CD4-positive, alpha-beta T cell treated with Interleukin-21 for 1 hour (primary cell): ENCODE measurements at places on chromosomes 3 and 15.
A peak's percentile ranks its signal among the peaks of the same experiment; 100 is the strongest.

DNA sequence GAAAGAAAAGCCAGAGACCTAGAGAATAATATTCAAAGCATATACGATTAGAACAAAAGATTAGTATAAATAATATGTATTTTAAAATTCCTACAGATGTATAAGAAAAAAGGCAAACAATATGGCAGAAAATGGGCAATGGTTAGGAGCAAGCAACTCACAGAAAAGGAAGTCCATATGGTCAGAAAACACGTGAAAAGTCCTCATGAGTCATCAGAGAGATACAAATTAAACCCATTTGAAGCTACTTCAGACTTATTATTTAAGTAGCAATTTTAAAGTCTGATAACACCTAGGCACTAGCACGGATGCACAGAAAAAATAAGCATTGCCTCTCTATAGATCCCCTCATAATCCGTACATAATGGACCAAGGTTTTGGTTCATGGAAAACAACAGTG is 25.6 kb downstream of the SLC7A14 start:
- DNase-seq: no peak

DNA sequence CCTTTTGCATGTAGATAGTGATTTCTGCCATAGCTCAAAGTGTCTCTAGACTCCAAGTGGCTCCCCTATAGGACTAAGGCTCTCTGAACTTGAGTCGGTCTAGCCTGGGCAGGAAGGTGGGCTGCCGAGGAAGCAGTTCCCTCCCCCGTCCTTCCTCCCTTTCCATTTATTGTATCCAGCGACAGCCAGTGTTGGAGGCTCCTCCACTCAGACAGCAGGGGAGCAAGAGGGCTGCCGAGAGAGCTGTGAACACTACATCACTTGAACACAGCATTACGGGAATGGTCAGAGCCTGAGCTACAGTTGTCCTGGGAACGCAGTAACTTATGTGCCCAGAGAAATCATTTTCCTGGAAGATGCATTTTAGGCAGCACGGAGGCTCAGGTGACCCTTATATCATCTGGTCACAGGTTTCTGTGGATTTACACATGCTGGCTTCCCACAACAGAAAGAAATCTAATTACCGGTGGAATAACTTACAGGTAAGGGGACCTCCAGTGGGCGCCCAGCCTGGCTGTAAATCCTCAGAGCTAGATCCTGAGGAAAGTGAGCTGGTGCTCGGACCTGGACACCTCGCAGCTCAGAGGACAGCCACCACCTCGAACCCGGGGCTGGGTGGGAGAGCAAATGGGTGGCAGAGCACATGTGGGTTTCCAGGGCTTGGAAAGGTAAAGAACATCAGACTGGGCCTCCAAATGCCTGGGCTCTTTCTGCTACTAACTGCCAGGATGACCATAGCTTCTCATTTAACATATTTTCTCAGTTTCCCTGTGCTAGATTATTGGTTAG is 197.1 kb downstream of the UACA start:
- no peak for DNase-seq

DNA sequence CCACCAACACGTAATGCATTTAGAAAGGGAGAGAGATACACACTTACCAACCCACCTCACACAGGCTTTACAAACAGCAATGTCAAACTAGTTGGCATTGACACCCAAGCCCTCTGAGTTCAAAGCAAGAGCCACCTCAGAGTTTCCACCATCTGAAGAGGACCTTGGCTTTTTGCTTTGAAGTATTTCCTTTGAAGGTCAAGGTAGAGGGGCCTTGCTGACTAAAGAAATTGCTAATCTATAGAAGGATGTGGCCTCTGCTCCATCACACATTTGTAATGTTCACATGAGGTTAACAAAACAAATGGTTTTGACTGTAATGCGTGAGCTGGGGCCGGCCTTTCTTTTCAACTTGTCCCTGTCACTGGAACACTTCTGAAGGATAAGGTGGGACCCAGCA is 117.7 kb downstream of the POLR2M start:
- no peak for DNase-seq

- DNase-seq: no peak
Observed at GRCh38 chr15:68851971-68852370, 31.3 kb upstream of the ANP32A start.

DNA sequence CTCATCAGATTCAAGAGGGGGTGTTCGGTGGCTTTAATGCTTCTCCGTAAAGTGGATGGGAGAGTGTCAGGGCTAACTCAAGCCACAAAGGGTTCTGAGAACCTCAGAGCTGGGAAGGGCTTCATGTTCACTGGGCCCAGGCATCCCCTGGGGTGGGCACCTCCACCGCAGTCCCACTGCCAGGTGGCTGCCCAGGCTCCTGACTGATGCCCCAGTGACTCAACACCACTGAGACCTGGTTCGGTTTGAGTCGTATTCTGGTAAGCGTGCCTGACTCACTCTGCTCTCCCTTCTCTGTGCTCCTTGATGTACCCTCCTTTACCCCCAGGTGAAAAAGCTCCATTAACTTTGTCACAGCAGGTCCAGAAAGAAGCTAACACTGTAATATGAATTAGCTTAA is 304.6 kb downstream of the RPLP1 start:
- peak; percentile 14 for DNase-seq

GRCh38 chr3:162338514-162338913 is 841.9 kb downstream of the OTOL1 start:
- DNase-seq: no peak

- DNase-seq: no peak
Observed at GRCh38 chr15:72559781-72560180, 85.7 kb downstream of the ARIH1 start.

- DNase-seq: no peak
Observed at GRCh38 chr15:77030048-77030927, 35.4 kb downstream of the PSTPIP1 start.

DNA sequence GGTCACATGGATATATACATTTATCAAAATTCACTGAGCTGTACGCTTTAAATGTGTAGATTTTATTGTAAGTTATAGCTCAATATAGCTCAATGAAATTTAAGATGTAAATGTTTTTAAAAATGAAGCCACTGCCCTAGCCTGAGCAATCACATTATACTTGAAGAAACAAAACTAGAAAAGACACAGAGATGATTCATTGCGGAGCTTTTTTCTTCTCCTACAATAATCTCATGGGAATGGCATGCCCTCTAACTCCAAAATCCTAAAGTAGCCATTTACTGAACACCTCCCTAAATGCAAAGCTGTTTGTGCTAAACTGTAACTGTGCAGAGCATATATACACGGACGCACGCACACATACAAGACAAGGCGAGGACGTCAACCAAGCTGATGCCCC is 84.2 kb downstream of the MYO9A start:
- no peak for DNase-seq

GRCh38 chr3:173639098-173639497 is 241.6 kb downstream of the NLGN1 start:
- DNase-seq: no peak

DNA sequence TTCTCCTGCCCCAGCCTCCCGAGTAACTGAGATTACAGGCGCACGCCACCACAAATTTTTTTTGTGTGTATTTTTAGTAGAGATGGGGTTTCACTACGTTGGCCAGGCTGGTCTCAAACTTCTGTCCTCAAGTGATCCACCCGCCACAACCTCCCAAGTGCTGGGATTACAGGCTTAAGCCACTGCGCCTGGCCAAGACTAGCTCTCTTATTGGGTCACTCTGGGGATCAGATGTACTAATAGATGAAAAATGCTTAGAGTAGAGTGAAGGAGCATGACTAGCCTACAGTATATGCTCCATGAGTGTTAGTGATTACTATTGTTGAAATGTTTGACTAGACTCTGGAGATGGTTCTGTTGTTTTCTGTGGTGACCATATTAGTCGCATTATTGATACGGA is 21.8 kb downstream of the RARB start:
- no peak for DNase-seq

- no peak for DNase-seq
Observed at GRCh38 chr3:84820906-84821305, 137.9 kb upstream of the CADM2 start.

DNA sequence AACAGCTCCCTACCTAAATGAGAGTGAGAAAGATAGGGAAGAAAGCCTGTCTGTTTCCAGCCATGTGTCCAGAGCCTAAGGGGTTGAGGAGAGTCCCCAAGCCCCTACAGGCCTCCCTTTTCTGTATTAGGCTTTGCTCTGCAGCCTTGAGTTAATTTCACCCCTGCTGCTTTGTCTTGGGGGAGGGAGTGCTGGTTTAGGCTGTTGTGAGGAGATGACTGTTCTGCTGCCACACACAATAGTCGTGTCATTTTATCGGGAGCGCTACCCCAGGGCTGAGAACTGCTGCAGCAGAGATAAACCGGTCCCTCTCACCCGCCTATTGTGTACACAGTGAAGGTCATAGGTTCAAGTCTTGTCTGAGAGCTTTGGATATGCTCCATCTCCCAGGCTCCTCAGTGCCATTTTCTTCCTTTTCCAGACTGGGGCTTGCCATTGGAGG is 1.4 kb downstream of the ZNF609 start:
- no peak for DNase-seq

DNA sequence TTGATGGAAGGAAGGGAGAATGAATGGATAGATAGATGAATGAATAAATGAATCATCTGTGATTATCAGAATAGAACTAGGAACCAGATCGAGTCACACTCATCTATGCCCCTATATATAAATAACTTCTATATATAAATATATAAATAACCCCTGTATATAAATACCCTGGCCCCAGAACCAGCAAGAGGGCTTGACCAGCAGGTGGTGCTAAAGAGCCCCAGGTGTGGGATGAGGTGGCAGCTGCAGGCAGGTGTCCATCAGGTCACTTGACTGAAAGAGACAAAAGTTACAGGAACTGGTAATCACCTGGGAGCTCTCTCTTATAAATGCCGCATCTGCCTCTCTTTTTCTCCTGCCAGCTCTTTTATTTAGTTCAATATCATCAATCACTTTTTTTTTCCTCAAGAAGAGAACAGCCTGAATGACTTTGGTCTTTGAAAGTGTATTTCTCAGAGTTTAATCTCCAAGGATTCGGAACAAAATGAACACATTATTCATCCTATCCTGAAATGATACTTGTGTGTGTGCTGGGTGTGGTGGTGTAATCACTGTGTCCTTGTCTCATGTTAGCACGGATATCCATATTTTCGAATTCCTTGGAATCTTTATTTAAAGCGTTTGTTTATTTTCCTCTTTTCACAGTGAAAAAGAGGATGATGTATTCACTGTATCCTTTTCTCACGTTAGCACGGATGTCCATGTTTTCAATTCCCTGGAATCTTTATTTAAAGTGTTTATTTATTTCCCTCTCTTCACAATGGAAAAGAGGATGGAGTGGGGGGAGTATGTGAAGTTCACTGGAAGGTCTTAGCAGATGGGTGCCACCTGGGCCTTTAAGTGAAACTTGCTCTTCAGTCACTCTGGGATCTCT is 35.4 kb upstream of the ATG7 start:
- peak; percentile 75 for DNase-seq

DNA sequence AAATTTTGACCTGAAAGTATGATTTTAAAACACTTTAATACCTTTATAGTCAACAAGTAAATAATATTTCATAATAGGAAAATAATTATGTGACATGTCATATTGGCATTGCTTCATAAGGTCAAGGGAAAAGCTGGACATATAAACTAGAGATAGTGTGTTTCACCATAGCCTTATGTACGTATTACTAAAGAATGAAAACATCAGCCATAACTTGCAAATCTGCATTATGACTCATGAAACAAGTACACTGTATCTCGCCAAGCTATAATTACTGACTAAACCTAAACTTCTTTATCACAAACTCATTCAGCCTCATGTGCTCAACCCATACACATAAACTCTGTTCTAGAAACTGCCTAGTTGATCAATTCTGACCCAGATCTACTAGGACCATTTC is 950.1 kb downstream of the FHIT start:
- DNase-seq: no peak

GRCh38 chr15:67091071-67091979 is 25.9 kb downstream of the SMAD3 start:
- DNase-seq: peak; percentile 85

DNA sequence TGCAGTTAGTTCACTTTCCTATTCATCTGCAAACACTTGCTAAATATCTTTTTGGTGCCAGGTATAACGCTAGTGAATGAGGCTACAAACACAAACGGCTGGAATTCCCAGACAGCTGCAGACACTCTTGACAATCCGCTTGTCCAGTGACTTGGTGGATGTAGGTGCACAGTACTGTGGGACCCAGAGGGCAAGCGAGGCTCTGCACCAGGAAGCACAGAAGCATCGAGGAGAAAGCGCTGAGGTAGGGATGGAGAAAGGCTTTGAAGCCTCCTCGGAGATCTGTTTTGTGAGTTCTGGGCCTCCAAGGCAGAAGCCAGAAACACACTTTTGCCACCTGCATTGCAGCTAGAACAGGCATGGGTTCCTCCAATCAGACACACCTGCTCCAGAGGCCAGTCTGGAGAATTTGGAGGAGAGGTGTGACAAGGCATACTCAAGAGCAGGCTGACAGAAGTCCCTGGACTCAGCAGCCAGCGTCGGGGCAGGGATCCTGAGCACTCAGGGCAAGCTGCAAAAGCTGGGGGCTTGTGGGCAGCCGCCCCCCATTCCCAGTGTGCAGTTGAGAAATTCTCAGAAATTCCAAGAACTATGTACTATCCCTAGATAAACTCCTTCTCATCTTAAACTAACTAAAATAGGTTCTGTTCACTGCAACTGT is 232.5 kb downstream of the OCA2 start:
- DNase-seq: no peak

DNA sequence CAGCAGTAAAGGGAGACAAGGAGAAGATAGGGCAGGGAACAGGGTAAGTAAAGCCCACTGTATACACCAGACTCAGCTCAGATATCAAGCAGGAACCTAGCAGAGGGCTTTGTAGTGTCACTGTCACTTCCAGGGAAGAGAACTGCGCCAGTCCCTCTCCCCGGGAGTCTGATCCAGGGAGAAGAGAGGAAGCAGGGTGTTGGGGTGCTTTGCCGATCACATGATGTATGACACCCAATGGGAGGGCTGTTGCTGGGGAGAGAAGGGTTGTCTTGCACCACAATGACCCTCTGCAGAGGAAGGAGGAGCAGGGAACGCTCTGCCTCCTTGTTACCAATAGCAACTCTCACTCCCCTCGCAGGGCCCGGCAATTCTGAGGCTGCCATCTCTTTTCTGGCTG is 147.2 kb upstream of the SLC2A2 start:
- DNase-seq: no peak

GRCh38 chr3:143605233-143605950 is 242.9 kb downstream of the SLC9A9 start:
- DNase-seq: no peak
